ENCODE measurements at places on chromosomes 11 and 22. TPM values are rescaled to one million over a fixed set of nuclear protein-coding genes. Genes with fewer than 3 reads are reported as not detected.

- no peak for DNase-seq
These were observed 5.4 kb downstream of the TTLL12 start for GRCh38 chr22:43181321-43182076.

DNA sequence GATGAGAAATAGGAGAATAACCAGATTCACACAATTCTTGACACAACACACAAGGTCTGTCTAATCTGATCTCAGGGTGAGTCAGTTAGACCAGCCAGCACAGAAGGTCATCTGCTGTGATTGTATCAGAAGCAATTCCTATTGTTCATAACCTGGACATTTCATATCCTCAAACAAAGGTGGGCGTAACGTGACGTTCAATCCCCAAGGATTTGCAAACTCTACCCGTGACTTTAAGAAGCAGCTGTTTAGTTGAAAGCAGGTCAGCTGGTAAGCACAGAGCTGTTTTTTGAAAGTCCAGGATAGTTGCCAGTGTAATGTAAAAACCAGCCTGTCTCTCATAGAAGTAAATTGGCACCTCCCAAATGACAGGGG lies 385.1 kb downstream of the DCDC1 start:
- DNase-seq: no peak

SLC36A4 gene
- total RNA-seq: 4.4 TPM

GRCh38 chr11:12540913-12541582 lies 133.2 kb upstream of the TEAD1 start:
- DNase-seq: no peak

- no peak for DNase-seq
These were observed at the start of gene SCGB1D1 for GRCh38 chr11:62190011-62190410. SCGB1D1 (plus strand) TSS chr11:62190216; CDS start chr11:62190285, 69 bp downstream.

DNA sequence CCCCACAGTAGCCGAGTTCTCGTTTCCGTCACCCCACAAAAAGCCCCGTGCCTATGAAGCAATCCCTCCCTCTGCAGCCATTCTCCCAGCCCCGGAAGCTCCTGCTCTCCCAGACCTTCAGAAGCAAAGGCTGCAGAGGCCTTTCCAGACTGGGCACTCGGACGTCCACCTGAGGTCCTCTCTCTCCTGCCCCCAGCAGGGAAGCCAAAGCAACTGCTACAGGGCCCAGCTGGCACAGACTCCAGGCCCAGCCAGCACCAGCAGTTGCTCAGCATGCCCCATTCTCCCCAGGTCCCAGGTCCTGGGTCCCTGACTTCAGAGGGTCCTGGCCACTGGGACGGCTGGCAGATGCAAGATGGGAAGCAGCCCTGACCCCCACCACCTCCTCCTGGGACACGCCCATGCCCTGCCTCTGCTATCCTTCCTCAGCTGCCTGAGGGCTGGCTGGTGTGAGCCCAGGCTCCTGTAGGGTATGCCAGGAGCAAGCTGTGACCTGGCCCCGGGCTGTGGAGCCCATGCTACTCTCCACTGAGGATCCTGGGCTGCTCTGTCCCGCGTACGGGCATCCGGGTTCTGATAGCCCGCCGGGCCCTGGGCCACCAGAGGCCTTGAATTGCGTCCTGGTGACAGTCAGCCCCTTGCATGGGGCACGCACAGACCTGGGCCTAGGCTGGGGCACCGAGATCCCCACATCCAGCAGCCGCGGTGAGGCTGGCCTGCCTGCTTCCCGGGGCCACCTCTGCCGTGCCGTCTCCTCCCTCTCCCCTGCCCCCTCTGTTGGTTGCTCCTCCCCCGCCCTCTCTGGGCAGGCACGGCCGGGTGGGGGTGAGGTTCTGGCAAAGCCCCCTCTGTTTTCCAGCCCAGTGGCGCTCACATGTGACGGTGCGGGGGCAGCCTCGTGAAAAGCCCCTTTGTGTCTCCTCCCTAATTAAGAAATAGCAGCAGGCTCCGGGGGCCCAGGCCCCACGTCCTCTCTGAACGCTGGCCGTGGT lies 1310.3 kb downstream of the BRD1 start:
- DNase-seq: no peak

DNA sequence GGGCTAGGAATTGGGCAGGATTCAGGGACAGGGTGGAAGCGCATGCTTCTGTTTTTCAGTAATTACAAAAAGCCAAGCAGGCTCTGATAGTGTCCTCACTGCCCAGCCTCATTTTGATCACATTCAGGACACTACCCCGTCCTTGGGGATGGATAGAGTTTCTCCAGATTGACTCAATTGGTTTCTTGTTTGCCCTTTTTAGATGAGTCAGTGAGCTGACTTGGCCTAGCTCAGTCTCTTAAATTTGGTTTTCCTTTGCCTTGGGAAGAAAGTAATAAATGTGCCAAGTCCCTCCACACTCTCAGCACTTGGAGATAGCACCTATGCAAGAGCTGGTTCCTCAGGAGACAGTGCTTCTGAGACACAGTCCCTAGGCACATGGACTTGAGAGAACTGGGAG lies 25.5 kb downstream of the DKK3 start:
- DNase-seq: no peak

IGSF22 gene
- total RNA-seq: 0.46 TPM

DNA sequence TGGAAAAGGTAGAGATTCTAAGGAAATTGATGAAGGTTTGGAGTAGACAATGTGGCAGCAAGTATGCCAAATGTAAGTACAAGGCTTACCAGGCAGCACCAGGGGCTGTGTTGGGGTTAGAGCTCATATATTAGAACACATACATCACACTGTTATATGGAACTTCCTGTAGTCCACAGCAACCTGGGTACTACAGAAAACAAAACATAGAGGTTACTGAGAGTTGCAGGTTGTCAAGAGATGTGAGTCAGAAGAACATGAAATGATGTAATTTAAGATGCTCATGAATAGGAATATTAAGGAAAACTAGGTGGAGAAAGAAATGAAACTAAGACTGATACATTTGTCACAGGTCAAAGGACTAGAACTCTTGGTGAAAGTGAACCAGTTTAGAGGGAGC lies 22.0 kb downstream of the FAT3 start:
- DNase-seq: no peak

JAM3 gene
- 5.6 TPM for total RNA-seq

DNA sequence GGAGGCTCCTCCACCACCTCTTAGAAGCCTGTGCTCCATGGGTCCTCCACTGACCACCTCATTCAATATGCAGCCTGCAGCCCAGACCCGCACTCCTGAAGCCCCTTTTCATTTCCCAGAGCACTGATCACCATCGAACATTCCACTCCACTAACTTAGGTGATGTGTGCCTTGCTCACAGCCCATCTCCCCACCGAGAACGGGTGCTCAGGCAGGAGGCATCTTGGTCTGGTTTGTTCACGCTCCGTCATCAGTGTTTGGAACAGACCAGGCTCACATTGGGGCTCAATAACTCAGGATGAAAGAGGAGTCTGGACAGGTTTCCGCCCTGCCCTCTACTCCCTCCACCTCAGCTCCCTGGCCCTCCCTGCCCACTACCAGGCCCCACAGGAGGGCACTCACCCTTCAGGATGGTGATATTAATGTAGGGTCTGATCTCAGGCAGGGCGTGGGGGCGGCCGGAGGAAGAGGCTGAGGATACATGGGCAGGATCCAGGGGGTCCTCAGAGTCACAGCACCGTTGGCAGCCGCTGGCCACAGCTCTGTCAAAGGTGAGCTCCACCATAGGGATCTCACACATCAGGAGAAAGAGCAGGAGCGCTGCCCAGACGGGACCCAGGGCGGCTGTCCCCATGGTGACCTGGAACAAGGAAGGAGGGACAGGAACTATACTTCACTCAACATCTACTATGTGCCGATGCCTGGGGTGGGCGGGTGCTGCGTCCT lies 3.1 kb downstream of the C1QTNF6 start:
- peak; percentile 53 for DNase-seq
